Stimulated activated CD4-positive, alpha-beta T cell treated with anti-CD3 and anti-CD28 coated beads, Interleukin-2, amount 100 ng/mL, for 24 hours (primary cell): ENCODE measurements at places on chromosomes 2 and 18.

DNA sequence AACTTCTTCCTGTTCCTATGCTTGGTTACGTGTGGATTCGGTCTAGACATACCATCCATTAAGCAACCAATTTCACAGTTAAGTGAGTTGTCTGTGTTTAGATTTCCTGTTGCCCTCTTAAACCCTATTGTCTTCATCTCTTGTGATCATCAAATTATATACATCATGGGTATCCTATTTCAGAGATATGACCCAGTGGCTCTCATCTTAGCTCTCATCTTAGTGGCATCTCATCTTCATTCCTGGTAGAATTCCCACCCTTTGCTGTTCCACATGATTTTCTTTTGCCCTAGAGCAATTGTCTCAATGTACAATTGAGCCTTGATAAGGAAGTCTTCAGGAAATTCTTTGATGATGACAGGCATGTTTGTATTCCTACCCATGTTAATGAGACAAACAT is 29.4 kb upstream of the FN1 start:
- DNase-seq: no peak

DNA sequence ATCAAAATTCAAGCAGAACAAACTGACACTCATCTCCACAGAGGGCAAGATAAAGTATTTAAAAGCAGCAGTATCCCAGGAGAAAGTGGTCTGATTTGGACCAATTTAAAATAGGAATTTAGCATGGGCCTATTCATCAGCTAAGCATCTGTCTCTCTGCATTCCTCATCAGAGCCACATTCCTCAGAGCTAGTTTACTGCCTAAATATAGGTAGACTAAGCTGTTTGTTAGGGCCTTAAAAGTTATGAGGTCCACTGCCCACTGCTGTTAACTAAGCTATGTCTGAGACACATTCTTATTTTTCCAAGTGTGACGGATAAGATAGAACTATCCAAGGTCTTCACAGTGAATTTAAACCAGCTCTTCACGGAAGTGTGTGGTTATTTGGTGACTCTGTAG is 17.6 kb downstream of the NEB start:
- no peak for DNase-seq

DNA sequence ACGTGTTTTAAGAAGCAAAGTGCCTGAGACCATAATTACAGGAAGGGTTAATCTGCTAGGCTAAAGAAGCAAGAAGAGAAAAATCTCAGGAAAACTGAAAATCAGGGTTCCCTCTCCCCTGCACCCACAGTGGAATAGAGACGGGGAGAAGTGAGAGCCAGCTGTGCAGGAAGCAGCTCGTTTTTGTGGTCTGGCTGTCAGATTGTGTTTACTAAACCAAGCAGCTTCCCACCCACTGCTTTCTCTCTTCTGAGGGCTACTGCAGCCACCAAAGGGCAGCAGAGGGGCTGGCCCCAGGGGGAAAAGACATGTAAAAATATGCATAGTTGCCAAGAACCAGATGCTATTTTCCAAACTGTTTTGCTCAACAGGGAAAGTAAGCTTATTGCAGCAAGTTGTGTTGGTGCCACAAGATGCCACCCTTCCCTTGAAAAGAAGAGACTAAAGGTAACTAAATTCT is 72.6 kb upstream of the THUMPD2 start:
- DNase-seq: no peak

- DNase-seq: no peak
Observed at GRCh38 chr18:54134053-54134452, 90.4 kb downstream of the MBD2 start.

GRCh38 chr2:84646514-84646913 is 130.2 kb downstream of the DNAH6 start:
- no peak for DNase-seq

DNA sequence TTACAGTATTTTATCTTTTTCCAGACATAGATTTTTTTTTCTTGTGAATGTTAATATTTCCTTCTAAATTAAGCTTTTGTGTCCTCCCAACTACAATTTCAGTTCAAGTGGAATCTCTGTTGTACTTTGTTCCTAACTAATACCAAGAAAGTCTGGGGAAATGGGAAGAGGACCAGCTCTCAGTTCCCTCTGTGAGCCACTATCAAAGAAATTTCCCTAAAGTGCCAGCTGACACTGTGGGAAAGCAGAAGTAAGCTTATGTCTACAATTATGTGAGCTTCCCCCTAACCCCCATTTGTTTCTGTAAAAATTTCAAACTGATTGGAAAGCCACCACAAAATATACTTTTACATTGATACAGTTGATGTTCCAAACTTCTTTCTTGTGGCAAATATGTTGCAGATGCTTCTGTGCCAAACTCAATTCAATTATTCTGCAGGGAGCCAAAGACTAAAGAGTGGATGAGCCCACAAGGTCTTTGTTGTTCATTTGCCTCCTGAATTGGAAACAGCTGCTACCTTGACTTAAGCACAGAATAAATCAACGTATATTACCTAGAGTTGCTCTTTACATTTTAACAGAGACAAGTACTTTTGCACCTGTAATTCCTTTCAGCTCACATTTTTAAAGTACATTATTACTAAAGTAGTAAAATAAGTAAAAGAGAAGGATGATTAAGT is 306.6 kb downstream of the PTH2R start:
- DNase-seq: no peak

GRCh38 chr2:240836781-240837467 is 16.9 kb upstream of the KIF1A start:
- DNase-seq: no peak

DNA sequence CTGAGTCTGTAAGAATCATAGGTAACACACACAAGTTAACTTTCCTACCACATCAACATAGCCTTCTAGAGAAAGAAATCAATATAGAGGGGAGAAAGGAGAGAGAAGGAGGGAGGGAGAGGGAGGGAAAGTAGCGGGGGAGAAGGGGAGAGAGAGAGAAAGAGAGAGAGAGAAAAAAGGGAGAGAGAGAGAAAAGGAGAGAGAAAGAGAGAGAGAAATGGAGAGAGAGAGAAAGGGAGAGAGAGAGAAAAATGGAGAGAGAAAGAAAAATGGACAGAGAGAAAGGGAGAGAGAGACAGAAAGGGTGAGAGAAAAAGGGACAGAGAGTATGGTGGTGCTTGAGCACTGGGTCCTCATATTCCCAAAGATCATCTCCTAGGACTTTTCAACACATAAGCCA is 591.7 kb downstream of the ZEB2 start:
- no peak for DNase-seq

DNA sequence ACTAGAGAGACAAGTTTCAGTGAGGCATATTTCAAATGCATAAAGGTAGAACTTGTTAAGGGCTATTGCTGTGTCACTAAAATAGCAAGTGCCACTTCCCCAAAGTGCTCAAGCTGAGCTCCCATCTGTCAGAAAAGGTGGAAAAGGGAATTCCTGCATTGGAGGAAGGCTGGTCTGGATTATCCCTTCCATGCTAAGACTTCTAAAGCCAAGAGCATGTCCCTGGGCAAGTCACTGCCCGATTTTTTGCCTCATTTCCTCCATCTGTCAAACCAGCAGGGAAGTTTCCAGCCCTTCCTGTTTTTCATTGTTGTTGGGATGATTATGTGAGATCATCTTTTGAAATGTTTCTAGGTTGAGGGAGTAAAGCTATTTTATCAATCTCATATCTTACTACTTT is 175.5 kb downstream of the SETBP1 start:
- DNase-seq: no peak

- no peak for DNase-seq
Observed at GRCh38 chr2:174263997-174264396, 15.7 kb upstream of the OLA1 start.

DNA sequence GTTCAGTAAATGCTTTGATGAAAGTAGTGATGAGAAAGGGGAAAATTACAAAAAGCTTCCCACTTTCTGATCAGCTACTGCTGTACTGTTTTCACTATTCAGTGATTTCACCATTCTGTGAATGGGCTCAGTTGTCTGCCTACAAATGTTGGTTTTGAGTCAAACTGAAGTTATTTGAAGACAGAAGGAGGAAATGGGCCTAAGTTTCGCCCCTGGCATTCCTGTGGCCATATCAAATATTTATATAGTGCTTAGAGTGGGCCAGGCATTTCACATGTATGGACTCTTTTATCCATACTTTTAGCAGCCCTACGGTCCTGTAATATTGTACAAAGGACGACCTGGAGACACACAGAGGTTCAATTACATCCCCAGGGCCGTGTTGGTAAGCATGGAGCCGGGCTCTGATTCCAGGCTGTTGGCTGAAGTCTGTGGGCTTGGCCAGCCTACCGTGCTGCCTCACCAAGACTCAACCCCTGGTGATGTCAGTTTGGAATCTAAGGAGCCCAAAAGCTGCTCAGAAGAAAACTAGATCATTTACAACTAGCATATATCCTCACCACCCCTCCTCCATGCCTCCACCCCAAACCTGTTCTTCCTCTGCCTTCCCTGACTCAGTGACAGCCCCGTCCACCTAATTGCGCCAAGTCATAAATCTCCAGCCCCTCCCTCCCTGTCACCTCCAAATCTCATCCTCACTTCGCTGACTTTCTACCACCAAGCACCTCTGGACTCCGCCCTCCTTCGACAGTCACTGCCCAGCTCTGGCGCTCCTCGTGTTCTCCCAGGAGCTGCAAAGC is 10.1 kb upstream of the GRHL1 start:
- no peak for DNase-seq

DNA sequence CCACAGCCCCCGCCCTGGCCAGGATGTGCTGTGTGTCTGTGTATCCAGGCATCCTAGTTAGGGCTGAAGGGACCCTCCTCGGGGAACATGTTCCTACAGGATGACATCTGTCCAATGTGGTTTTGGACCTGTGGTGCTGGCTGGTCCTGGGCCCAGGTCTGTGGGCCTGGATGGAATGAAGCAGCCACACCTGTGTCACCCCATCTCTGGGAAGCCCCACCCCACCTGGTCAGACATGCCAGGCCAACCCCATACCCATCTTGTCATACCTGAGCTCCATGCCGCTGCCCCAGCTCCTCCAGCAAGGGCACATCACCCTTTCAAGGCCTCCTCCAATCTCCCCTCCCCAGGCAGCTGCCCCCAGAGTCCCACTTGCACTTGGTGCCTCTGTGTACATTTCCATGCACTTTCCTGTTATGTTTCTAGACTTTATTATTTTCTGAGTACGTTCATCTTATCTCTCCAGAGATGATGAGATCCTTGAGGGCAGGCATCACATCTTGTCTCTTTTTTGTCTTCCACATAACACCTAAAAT is 24.1 kb upstream of the PLB1 start:
- no peak for DNase-seq

GRCh38 chr2:50529600-50530218 is 502.2 kb downstream of the NRXN1 start:
- no peak for DNase-seq

- no peak for DNase-seq
Observed at GRCh38 chr18:24130494-24130893, 8.4 kb upstream of the CABYR start.

DNA sequence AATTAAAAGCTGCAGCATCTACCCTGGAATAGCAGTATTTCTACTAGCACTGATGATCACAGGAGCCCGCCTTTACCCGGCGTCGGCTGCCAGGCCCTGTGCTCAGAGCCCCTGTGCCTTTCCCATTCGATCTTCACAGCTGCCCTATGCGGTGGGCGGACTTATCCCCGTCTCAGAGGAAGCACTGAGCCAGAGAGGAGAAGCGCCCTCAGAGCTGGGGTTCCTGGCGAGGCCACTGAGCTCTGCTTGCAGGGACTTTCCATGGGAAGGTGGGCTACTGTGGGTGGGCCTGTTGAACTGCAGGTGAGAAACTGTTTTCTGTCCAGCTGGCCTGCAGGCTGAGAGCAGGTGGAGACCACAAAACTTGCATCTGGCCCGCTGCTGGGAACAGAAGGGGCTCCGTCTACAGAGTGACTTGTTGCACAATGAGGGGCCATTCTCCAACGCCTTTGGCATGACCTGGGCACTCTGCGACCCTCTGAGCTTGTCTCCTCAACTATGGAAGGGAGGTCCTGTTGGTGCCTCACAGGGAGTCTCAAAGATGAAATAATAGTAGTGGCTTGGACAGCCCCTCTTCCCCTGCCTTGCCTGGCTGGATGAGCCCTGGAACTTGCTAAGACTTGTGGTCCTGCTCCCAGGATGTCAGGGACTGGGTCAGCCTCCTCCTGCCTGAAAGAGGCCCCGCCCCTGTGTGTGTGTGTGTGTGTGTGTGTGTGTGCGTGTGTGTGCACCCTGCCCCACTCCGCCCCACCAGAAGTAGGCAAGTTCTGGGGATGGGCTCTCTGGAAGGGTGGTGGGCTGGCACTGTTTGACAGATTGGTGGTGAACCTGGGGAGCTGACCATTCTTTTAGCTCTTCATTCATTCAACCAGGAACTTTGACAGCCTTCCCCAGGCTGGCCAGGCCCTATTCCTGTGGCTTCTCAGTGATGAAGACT is 32.7 kb downstream of the GLI2 start:
- no peak for DNase-seq

DNA sequence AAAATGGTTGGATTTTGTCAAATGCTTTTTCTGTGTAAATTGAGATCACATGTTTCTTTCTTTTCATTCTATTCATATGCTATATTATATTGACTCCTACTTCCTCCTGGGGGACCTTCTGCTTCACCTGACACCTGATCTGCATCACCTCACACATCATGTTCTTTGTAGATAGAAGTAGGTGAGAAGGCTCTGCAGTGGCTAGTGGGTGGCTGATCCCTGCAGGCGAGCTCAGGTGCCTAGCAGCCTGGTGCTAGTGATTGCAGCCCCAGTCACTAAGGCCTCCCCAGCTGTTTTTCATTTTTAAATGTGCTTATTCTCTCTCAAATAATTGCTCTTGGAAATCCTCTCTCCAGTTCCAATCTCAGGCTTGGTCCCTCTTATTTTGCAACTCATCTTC is 33.6 kb downstream of the MC4R start:
- no peak for DNase-seq

- DNase-seq: no peak
Observed at GRCh38 chr18:76099931-76100457, 395.0 kb downstream of the ZNF516 start.

GRCh38 chr18:79515944-79516351 is 120.2 kb downstream of the NFATC1 start:
- no peak for DNase-seq

DNA sequence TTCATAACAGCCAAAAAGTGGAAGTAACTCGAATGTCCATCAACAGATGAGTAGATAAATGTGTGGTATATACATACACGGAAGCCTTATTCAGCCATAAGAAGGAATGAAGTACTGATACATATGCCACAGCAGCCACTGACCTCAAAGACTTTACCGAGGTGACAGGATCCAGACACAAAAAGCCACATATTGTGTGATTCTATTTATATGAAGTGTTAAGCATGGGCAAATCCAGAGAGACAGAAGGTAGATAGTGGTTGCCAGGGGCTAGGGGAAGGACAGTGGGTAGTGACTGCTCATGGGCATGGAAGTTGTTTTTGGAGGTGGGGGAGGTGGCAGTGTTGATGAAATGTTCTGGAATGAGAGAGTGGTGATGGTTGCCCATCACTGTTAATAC is 33.9 kb downstream of the ZAP70 start:
- no peak for DNase-seq

DNA sequence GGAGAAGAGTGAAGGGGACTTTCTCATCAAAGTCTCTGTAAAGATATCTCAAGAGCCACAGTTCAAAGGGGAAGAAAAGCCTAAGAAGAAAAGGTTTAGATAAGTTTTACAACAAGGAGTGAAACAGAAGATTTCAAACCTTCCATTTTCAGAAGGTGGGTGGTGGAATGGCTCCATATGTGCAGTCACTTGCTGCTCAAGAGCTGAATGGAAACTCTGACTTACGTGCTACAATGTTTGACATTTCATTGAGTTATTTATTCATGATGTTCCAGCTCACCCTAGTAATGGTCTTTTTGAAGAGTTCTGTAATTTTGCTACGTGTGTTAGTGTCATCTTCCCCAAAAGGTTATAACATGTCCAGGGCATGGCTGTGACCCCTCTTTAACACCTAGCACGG is 21.7 kb downstream of the LCT start:
- no peak for DNase-seq

- no peak for DNase-seq
Observed at GRCh38 chr2:13919981-13920382, 712.5 kb upstream of the LRATD1 start.
